ENCODE measurements at places on chromosomes 5 and 9.

GRCh38 chr9:36959681-36960574, 74.1 kb downstream of the PAX5 start:
- no peak overlapping the region for H3K27ac ChIP-seq
- H3K4me1 ChIP-seq, result no peaks in the 10 kb centered on the region
- DNase-seq, result no peak
- no peaks in the 10 kb centered on the region for H3K36me3 ChIP-seq
- peaks cover 22% of the 10 kb centered on the region for H3K27me3 ChIP-seq

GRCh38 chr9:38316166-38316780, 76.2 kb upstream of the ALDH1B1 start:
- DNase-seq, result no peak
- H3K27me3 ChIP-seq, result no peaks in the 10 kb centered on the region

- H3K4me1 ChIP-seq, result no peaks in the 10 kb centered on the region
- no peak overlapping the region for H3K27ac ChIP-seq
- H3K27me3 ChIP-seq, result no peaks in the 10 kb centered on the region
- DNase-seq, result no peak
These were observed 70.7 kb upstream of the RANBP6 start for GRCh38 chr9:6086006-6086655.

DNA sequence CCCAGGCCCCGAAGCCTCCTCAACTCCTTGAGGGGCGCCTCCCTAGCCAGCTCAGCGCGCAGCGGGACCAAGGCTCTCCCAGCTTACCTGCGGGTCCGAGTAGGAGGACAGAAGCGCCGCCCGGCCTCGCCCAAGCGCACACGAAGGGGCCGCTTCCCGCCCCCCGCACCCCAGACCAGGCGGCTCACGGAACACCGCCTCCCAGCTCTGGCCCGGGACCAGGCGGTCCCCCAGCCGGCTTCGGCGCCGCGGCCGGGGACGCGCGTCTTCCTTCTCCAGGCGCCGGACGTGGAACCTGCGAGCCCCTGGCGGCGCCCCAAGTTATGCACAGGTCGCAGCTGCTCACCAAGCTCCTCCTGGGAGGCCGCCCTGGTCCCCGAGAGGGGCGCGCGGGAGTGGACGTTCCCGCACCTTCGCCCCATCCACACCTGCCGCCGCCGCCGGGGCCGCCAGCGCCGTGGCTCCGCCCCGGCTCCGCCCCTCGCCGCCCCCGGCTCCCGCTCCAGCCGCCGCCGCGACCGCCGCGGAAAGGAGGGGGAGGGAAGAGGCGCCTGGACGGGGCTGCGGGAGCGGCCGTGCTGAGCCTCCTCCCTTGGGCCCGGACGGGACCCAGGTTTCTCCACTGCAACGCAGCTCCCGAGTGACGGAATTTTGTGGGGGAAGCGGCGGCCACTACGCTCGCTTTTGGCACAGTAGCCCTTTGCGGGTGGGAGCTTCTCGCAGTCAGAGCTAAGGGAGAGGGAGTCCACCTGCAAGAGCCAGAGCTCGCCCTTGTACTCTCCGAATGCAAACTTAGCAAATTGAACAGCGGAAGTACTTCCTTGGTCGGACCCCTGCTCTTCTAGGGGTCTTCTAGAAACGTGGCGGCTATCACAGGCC, 77.5 kb upstream of the IFNE start:
- no peaks in the 10 kb centered on the region for H3K27me3 ChIP-seq
- peak overlapping the region; percentile 76 for H3K27ac ChIP-seq
- peaks cover 5% of the 10 kb centered on the region for H3K36me3 ChIP-seq
- peak; percentile 60 for DNase-seq
- peak overlapping the region; percentile 84 for H3K4me3 ChIP-seq
- peaks cover 6% of the 10 kb centered on the region for H3K4me1 ChIP-seq

GRCh38 chr5:122498163-122498562, 186.1 kb downstream of the SNCAIP start:
- peaks cover 4% of the 10 kb centered on the region for H3K4me1 ChIP-seq
- H3K4me3 ChIP-seq, result no peak overlapping the region
- no peak for DNase-seq
- H3K36me3 ChIP-seq, result no peaks in the 10 kb centered on the region
- H3K27me3 ChIP-seq, result 0 out of 2 replicates have a peak, but pooled peaks cover 10% of the 10 kb centered on the region

DNA sequence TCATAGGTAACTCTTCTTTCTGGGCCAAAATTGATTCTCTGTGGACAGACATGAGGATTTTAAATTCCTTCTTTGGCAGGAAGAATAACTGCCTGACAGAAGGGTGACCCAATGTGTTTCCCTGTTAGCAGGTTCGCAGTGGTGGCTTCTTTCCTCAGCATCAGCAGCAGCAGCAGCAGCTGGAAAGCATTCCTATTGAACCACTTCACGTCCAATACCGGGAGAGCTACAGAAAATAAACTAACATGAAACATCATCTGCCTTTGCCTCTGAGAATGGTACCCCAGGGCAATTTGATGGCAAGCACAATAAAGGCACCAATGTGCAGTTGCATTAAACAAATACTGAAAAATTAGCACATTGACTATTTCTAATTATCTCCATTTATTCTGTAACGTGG, 214.5 kb downstream of the TMEM167A start:
- no peaks in the 10 kb centered on the region for H3K36me3 ChIP-seq
- no peak for DNase-seq
- H3K4me3 ChIP-seq, result no peak overlapping the region
- H3K4me1 ChIP-seq, result no peaks in the 10 kb centered on the region
- H3K27ac ChIP-seq, result no peak overlapping the region

DNA sequence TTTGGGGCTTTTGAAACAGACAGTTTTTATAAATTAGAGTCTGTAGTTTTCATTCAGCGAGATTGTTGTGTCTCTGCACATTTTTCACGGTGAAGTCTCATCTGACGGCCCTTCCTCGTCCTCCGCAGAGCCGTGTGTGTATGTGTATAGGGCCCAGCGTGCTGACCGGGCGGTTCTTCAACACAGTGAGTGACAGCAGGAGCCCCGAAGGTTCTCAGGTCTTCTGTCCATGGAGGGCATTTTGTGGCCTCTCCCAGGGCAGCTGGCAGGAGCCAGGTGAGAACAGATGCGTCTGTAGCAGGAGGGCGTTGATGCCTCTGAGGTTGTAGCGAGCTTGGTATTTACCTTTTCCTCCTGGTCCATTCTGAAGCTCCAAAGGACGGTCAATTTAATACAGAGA, 116.0 kb upstream of the LPCAT1 start:
- H3K4me3 ChIP-seq, result no peak overlapping the region
- no peak overlapping the region for H3K27ac ChIP-seq
- no peaks in the 10 kb centered on the region for H3K36me3 ChIP-seq
- DNase-seq, result peak; percentile 30
- peaks cover 46% of the 10 kb centered on the region for H3K27me3 ChIP-seq

Measured in SJSA1 (cell line).